Sigmoid colon (tissue), 7 donors: ENCODE measurements at places on chromosomes 4 and X.

DNA sequence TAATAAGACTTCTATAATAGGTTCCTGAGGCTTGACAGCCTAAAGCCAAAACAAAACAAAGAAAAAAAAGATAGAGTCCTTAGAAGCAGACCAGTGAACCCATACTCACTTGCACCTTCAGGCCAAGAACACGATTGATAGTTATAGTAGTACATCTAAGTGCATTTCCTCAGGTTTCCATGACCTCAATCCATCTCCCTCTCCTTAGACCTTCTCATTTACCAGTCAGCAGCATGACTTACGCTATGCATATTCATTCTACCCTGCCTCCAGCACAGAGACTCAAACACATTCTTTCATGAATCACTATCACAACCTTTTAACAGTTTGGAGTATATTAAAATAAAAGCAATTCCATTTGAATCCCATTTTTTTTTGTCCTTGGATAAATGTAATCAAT, 855.6 kb downstream of the CCSER1 start:
- DNase-seq, result no peak

DNA sequence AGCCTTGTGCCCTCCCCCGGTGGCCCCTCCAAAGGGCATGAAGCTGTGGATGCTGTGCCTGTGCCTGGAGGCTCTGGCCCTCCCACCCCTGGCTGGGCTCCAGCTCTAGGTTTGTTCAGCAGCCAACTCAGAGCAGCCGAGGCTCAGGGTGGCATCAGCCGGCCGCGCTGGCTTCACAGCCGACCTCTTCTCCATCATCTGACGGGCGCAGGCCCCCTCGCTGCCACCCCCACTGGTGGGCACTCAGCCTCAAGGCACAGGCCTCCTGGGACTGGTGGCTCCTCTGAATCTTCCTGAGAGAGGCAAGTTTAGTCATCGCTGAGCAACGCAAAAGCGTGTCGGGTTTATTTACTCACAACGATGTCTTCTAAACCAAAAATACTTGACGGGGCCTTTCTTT, 46.0 kb downstream of the PCGF3 start:
- DNase-seq, result no peak

DNA sequence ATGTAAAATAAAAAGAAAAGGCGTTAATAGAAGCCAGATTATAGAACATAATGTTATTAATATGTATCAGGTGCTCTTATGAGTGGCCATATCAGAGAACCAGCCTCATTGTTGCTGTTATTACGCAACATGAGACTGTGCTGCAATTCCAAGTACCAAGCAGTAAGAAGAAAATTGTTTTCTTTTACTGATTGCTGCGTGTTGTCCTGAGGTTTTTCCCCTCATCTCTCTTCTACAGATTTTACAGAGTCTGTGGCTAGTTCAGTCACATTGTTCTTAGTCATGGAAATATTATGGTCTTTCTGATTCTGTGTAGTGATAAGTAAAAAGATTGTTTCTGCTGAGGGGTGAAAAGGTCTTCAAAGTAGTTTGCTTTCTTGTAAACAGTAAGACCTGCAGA, 55.9 kb downstream of the NPNT start:
- DNase-seq, result no peak

GRCh38 chrX:86133761-86134160, 14.5 kb upstream of the DACH2 start:
- no peak for DNase-seq

DNA sequence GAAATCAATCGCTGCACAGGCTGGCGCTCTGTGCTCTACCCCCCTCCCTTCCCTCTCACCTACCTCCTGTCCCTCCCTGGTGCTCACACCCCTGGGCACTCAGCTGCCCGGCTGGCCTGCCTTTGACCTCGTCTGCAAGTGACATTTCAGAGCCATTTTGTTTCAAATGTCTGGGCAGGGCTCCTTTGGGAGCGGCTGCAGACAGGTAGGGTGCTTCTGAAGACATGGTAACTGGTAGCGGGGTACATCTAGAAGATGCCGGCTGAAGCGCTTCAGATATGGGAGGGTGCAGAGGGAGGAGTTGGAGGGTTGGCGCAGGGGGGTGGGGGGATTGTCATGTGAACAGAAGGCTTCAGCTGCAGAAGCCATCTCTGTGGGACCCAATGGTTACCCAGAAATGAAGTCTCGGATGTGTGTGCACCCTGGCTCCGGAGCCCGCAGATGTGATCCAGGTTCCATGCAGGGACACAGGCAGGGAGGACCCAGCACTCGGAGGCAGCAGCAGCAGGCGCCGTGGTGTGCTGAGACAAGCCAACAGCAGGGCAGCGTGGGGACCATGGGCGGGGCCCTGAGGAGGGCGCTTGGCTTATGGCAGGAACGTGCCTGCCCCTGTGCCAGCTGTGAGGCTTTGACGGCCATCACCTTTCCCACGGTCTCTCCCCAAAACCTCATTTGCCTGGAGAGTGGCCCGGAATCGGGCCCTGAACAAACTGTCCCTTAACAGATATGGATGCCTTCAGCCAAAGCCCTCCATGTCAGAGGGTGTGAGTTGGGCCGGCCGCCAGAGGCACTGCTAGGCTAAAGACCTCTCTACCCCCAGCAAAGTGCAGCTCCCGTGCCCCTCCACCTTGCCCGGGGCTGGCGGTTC, 7.6 kb upstream of the DUSP9 start:
- DNase-seq, result no peak

- no peak for DNase-seq
Measured at GRCh38 chr4:12409507-12410190, 981.0 kb upstream of the HS3ST1 start.

DNA sequence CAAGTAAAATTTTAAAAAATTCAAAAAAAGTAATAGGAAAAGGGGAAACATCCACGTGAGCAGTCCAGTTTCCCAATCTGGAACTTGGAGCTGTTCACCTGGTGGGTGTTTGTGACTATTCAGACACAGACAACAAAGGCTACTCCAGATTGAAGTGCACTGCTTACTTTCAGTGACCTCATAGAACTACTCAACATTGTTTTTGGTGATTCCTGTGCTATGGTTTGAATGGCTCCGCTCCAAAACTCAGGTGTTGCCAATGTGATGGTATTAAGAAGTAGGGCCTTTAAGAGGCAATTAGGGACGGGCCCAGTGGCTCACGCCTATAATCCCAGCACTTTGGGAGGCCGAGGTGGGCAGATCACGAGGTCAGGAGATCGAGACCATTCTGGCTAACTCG, 22.1 kb downstream of the SH3RF1 start:
- DNase-seq, result no peak
